ENCODE measurements at places on chromosomes 12 and 14.

GRCh38 chr12:5379749-5380496 is 52.0 kb upstream of the NTF3 start:
- DNase-seq: no peak

GRCh38 chr12:56346675-56347074 is 8.0 kb downstream of the IL23A start:
- no peak for DNase-seq

DNA sequence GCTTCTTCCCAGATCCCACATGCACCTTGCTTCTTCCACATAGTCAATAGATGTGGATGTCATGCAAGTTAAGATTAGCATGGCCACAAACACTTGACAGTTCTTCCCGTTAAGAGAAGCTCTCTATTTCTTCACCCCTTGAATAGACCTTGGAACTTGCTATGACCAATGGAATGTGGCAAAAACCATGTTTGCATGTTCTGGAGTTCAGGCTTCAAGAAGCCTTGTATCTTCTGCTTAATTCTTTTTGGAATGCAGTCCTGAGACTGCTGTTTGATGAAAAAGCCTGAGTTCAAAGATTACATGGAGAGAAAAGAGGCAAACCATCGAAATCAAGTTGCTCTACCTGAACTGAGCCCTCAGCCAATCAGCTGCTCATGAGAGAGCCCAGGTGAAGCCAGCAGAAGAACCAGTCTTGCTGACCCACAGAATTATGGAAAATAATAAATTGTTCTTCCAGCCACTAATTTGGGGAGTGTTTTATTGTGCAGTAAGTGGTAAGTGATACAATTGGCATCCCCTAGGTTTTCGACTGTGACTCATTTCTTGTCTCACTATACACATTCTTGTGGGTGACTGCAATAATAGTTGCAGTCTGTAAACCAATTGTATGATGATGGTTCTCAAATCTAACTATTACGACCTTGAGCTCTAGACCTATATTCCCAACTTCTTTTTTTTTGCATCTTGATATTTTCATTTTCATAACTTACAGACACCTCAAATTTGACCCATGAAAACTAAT is 12.6 kb downstream of the RASSF9 start:
- DNase-seq: no peak

DNA sequence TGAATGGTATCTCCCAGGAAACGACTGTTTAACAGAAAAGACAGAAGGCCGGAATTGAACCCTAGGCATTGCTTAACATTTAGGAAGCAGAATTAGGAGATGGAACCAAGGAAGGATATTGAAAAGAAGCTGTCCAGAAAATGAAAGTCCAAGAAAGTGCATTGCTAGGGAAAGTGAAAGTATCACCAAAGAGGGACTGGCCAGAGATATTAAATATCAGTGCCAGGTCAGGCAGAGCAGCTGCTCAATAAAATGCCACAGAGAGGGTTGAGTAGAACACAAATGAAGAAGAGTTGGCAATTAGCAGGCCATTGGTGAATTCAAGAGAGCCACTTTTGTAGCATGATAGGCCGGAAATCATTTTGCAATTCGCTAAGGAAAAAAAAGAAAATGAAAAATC is 101.6 kb downstream of the CFAP54 start:
- DNase-seq: no peak

GRCh38 chr12:26871985-26872384 is 39.0 kb upstream of the ITPR2 start:
- DNase-seq: no peak

DNA sequence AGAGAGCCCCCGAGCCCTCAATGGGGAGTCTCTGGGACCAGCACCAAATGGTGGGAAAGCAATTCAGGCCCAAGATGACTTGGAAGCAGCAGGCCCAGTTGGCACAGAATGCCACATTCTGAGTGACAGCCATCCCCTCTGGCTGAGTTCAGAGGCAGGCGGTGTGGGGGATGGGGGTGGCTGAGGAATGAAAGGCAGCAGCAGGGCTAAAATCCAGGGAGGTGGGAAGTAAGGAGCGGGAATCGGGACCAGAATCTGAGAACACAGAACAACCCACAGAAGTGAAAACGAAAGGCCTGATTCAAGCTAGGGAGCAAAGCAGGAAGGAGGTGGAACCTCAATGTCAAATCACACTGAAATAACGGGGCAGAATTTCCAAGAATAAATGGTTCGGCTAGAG is 171.2 kb downstream of the CALM1 start:
- no peak for DNase-seq

DNA sequence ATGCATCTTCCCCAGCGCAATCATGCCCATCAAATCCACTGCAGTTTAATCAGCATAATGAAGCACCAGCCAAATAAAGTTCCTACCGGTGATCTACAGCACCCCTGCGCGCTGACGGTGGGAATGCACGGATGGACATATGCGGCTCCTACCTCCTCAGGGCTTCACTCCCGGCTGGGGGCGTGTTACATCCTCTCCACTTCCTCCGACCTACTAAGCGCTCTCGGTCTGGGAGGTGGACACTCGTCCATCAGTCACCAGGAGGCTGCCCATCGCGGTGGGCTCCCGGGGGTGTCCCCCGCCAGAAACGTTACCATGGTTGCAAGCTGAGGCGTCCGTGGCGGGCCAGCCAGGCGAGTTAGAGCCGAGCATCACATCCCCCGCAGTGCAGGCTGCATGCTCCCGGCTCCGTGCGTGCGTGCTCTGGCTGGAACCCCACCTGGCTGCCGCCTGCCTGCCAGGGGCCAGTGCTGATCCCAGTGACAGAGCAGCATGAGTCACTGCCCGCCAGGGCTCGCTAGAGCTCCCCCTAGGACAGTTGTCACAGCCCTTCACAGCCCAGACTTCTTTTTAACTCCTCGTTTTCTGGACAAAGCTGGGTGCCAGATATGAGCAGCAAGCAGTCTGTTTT is 73.0 kb downstream of the CIT start:
- DNase-seq: peak; percentile 78

DNA sequence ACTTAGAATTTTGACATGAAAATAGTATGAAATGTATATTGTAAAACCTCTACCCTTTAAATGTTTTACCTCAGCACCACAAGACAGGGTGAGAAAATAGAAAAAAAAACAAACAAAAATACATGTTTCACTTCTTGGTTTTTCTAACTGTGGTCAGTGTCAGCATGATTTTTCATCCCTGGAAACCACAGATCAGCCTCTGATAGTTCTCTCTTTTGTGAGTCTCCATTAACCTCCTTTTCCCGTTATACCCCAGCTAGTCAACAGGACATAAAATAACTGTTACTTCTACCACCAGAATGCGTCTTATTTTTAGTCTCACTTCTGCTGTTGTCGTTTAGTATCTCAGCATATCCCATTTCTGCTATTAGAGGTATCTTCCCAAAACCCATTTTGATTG is 48.3 kb upstream of the KCNMB4 start:
- no peak for DNase-seq

DNA sequence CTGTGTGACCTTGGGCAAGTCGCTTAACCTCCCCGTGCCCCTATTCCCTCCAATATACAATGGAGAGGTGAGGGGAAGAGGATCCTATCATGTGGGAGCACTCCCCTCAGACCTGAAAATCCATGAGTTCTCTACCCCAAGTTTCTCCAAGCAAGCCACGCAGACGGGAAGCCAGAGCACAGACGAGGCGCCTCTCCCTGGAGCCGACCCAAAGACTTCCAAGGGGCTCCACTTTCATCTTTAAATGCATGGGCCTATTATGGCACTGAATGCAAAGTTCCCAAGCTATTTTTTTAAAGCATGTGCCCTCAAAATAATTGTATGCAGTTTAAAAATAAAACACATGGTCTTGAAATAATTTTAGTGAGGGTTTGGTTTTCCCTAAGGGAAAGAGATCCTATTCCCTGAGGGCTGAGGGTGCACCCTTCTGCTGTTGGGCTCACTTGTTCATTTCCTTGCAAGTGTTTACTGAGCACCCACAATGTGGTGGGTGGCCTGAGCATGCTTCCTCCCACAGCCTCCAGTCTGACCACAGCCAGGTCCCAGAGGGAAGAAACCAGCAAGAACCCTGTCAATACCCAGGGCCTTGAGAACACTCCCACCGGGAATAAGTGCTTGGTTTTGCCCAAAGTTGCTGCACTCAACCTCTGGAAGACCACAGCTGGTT is 14.6 kb downstream of the CMKLR1 start:
- DNase-seq: no peak

DNA sequence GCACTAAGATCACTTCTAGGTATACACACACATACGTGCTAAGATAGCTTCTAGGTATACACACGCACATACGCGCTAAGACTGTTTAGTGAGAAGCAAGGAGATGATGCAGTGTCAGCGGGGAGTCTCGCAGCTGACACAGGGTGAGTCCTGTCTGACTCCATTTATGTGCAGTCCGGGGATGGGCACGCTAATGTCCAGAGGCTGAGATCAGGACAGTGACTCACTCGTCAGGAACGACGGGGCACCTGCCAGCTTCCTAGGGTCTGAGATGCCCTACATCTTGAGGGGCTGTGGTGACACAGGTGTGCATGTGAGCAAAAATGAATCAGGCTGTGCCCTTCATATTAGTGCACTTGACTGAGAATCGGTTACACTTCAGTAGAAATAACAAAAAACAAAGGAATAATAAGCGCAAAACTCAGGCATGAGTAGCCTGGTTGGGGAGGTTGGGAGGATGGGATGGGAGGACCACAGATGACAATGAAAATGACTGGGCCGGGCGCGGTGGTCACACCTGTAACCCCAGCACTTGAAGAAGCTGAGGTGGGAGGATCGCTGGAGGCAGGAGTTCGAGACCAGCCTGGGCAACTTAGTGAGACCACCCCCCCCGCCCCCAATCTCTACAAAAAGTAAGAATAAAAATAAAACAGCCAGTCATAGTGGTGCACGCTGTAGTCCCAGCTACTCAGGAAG is 29.1 kb upstream of the ULK1 start:
- DNase-seq: peak; percentile 97
